ENCODE measurements at places on chromosomes 16 and 17.

- DNase-seq = no peak
Observed at GRCh38 chr16:27729516-27730304, 179.8 kb downstream of the KATNIP start.

DNA sequence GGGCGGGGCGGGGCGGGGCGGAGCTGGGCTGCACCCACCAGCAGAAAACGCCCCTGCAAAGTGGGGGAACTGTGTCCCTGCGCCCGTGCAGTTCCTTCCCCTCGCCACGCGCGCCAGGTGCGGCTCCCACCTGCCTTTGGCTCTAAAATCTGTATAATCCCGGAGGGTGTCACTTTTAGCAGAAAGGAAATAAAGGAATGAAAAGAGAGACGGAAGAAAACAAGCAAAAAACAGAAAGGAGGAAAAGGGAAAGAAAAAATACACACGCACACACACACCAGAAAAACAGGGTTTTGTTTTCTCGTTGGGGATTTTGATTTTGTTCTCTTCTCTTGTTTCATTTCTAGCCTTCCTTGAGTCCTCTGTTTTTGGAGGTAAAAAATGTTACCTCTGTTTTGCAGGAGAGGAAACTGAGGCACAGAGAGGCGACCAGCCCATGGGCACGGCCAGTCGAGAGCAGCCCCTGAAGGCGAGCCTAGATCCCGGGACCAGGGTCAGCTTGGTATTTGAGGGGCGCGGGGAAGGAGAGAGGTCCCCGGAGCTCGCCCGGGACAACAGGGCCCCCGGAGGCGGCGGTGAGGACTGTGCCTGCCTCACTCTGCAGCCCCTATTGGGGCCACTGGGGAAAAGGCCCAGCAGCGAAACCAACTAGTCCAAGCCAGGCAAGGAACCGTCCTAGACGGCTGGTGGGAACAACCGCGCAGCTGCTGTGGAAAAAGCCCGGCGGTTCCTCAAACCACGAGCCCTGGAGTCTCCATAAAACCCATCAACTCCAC is 594 bp upstream of the CARHSP1 start:
- no peak for DNase-seq

DNA sequence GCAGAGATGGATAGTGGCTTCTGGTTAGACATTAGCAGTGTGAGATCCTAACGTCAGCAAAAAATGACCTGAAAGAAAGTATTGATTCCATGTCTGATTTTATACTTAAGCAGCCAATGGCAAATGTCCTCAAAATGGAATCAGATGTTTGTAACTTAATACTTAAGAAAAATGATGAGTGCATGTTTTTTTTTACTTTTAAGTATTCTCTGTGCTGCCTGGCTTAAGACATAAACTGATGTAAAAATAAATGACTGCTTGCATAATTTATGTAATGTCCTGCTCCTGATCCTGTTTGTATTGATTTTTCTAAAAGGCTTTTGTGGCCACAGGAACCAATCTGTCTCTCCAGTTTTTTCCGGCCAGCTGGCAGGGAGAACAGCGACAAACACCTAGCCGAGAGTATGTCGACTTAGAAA is 7.4 kb downstream of the CBFB start:
- DNase-seq = no peak

GRCh38 chr17:56629531-56630075 is 36.1 kb downstream of the NOG start:
- no peak for DNase-seq

- no peak for DNase-seq
Observed at GRCh38 chr17:50155115-50155819, 4.8 kb upstream of the PPP1R9B start.

DNA sequence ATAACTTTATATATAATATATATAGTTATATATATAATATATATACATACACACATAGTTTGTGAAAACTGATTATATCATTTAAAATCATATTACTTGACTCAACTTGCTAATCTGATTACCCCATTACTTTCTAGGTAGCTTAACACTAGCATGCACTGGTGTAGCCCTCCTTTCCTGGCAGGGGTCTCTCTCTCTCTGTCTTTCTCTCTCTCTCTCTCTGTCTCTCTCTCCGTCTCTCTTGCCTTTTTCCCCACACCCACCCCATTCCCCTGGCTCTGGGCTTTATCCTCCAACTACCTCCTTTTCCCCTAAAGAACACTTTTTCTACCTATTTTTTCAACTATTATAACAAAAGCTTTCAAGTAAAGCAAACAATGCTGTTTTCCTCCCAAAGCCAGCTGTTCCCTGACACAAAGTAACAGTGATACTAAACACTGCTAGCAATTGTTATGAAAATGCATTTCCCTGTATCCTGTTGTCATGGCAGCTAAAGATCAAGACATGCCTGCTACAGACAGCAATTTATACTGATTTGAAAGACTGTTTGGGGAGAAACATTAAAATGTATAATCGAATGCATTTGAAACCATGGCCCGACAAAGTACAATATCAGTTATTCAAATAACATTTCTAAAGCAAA is 89.4 kb downstream of the CHD9NB start:
- no peak for DNase-seq

- peak; percentile 89 for DNase-seq
Observed at GRCh38 chr17:45277216-45277849, 15.4 kb upstream of the SPATA32 start.

- no peak for DNase-seq
Observed at GRCh38 chr17:55705847-55706246, 16.8 kb downstream of the TMEM100 start.

- DNase-seq = no peak
Observed at GRCh38 chr17:80694085-80694991, 149.7 kb downstream of the RPTOR start.

- DNase-seq = no peak
Observed at GRCh38 chr16:67350324-67350723, 23.7 kb downstream of the LRRC36 start.

DNA sequence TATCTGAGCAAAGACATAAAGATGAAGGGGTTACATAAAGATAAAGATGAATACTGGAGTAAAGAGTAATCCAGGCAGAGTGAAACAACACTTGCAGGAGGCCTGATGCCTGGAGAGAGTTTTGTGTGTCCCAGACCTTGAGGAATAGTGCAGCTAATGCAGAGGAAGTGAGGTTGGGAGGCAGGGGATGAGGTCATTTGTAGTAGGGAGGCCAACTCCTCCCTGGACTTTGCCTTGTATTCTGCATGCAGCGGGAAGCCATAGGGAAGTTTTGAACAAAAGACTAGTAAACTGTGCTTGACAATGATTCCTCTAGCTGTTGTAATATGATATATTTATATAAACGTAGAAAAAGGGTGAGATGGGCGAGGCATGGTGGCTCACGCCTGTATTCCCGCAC is 356.6 kb downstream of the KCNJ2 start:
- DNase-seq = no peak

DNA sequence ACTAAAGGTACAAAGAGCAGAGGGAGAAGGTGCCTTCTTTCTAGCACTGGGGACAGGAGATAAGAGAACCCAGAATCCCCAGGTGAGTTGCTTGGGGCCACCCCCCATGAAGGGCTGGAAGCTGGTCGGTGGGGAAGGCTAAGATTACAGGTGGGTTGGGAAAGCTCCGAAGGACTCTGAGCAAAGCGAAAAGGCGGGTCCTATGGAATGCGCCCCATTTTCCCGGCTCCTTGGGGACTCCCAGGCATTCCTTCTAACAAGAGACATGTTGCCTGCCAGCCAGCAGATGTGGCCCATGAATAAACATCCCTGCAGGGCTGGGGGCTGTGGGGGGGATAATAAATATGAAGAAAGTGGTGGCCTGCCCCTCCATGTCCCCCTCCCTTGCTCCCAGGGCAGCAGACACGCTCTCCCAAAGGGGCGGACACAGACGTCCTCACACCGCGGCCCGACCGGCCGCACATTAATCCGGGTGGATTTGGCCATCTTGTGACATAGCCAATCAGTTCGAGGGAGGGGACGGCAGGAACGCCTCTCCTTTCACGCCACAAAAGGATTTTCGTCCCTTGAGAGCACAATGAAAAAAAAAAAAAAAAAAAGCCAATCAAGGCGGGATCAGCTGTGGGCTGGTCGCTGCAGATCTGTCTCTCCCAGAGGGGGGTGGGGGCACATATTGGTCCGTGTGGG is 98.5 kb downstream of the SOX9 start:
- no peak for DNase-seq

GRCh38 chr17:57092171-57092570 is 7.1 kb downstream of the AKAP1 start:
- no peak for DNase-seq

DNA sequence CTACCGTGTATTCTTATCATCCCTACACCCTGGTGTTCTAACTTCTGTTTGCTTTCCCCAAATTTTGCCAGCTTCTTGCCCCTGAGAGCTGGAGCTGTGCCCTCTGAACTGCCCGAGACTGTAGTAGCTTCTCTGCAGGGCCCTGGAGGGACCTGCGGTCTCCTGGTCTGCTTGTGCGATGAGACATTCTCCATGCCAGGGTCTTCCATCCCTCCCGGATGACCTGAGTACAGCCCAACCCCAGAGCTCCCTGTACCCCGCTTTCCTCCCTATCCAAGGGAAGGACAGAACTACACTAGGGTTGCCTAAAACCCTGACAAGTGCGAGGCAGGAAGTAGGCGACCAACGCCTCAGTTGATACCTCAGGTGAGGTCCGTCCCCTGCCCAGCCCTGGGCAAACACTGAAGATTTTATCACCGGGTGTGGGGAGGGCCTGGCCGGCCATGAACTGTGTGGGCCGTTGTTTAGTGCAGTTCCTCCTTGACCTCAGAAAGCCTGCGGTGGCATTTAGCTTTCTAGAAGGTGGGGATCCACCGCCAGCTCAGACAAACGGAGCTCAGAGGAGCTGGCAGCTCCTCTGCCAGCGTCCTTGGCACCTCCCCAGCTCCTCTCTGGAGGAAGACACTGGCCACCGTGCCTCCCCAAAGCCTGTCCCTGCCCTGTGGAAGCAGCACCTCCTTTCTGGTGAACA is 13.7 kb downstream of the CANT1 start:
- no peak for DNase-seq

DNA sequence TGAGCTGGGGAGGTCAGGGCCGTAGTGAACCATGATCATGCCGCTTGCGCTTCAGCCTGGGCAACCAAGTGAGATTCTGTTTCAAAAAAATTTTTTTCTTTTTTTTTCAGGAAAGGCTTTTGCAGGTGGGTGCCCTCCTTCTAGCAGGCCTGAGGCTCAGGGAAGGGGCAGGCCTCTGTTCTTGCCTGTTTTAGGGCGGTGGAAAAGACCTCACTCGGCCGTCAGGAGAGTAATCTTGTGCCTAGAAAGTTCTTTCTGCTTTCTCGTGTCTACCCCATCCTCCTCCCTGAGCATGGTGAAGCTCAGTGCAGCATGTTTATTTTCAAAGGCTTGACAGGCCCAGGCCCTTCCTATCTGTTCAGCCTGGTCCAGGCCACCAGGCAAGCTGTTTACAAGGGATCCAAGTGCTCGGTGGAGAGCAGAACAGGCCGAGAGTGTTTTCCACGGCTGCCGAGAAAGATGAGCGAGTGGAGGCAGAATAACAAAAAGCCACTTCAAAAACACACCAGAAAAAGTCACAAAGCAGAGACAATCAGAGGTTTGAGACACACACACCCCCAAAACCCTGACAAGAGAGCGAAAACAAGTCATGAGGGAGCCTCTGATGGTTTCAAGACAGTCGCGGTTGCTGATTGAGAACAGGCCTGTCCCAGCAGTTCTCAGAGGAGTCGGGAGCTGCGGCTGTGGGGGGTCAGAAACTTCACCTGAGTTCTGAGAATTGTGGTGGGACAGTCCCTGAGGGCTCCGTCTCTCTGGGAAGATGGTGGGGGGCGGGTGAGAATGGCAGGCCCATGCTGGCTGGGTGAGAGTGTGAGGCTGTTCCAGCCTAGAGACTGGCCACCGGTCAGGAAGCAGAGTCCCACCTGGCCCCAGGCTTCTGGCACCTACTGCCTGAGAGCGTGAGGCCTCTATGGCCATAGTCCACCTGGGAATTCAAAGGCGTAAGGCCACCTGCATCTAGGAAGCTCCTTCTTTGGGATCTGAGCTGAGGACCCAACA is 37.5 kb upstream of the CCR7 start:
- no peak for DNase-seq

GRCh38 chr16:87117936-87118335 is 199.3 kb downstream of the C16orf95 start:
- no peak for DNase-seq

DNA sequence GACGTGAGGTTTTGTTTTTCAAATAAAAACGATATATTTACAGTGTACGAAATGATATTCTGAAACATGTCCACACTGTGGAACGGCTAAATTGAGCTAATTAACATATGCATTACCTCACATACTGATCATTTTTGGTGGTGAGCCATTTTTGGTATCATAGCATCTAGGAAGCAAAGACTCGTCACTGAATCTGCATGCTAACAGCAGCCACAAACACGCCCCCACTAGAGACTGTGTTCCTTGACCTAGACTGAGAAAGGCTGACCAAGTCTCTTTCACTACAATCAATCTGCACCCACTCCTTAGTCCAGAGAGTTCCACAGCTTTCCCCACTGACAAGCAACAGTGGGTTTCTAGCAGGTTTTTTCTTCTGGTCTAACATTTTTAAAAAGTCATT is 29.5 kb downstream of the NPLOC4 start:
- DNase-seq = no peak

GRCh38 chr17:71632328-71632727 is 488.5 kb upstream of the SOX9 start:
- peak; percentile 49 for DNase-seq

DNA sequence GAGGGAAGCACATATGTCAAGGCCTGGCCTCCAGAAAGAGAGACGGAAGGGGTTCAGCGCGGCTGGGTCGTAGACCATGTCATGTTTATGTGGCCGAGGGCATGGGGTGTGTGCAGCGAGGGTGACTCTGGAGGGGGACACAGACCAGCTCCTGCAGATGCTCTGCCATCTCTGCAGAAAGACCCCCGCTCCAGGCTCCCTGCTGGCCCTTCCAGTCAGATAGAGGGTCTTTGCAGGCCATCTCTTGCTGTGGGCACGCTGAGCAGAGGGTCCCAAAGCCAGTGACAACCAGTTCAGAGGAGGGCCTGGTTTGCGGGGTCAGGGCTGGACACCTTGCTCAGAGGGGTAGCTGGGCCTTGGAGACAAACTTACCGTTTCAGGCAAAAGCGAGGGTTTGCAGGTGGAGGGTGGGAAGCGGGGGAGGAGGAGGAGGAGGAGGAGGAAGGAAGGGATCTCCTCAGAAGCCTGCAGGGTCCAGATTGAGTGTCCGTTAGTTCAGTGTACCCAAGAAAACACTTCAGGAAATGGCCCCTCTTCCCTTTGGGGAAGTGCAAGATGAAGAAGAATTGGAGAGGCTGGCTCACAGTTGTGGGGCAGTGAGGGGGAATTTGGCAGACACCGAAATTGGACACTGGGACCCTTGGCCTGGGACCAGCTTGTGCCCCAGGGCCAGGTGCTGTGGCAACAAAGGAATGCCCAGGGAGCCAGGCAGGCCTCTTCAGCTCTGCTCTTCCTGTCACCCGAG is 102.8 kb downstream of the CMIP start:
- no peak for DNase-seq

DNA sequence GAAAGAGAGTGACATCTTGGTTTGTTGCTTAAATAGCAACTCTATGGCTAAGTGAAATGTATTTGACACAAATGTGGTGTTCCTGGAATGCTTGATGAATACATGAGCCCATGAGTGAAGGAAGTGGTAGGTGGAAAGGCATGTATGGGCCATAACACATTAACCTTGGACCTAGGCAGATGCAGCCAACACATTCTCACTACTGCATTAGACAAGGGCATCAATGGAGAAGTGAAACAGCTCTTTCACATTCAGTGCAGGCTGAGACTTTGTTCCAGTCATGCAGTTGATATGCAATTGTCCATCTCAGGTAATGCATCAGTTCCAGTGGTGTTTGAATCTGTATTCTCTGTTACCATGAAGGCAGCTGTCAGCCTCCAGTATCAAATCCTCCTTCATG is 133.6 kb downstream of the HS3ST3B1 start:
- DNase-seq = no peak

GRCh38 chr17:75514919-75515495 is 330 bp downstream of the CASKIN2 start:
- DNase-seq = no peak
